ENCODE measurements at places on chromosomes 11 and 22. TPM values are rescaled to one million over a fixed set of nuclear protein-coding genes. Genes with fewer than 3 reads are reported as not detected.

DNA sequence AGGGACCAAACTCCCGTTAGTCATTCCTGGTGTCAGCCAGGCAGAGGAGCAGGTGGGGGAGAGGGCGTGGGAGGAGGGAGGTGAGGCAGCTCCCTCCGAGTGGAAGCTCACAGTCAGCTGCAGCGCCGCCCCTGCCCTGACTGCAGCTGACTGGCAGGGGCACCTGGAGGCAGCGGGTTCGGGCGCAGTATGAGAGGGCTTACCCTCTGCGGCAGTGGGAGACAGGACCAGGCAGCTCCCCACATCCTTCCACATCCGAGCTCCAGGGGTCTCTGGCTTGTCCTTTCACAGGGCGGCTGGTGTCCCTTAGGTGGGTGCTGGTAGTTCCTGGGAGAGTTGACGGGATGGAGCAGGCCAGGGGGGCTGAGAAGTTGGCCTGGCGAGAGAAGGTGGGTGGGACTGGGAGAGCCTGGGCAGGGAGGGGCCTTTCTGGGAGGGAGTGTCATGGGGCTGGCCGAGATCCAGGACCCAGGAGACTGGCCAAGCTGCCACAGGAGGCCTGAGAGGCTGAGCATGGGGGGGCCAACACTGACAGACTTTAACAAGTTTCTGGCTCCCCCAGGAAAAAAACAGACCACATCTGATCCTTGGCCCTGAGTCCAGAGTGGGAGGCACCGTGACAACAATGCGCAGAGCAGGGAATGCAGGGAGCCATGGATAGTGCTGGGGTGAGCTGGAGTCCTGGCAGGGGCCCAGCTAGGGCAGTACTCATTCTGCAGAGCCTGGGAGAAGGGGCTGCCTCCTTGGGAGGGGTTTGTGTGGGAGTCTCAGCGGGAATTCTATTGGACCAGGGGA is 4.9 kb downstream of the ADORA2A start:
- peak; percentile 83 for DNase-seq

Gene VWA5A
- 3.5 TPM for total RNA-seq

Gene TECTA
- 1.0 TPM for total RNA-seq

GRCh38 chr11:128155590-128155989 is 431.8 kb downstream of the ETS1 start:
- no peak for DNase-seq

GRCh38 chr22:44621401-44622146 is 80.4 kb upstream of the PRR5 start:
- no peak for DNase-seq

Gene FGF3
- total RNA-seq = not detected

DNA sequence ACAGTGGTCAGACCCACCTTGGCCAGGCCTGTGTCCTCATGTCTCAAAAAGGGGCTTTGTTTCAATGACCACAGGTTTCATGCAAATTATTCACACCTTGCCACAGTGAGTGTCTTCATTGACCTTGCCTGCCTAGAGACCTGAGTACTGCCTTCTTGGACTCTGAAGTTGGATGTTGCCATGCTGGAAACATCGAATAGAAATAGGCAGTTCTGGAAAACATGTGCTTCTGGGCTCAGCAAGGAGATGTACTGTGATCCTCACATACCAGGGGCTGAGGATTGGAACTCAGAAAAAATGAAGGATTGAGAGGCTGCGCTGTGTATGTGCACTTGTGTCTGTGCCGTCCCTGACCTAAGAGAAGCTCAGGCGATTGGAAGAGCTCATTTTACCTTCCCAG is 9.6 kb upstream of the NRIP3 start:
- no peak for DNase-seq

DNA sequence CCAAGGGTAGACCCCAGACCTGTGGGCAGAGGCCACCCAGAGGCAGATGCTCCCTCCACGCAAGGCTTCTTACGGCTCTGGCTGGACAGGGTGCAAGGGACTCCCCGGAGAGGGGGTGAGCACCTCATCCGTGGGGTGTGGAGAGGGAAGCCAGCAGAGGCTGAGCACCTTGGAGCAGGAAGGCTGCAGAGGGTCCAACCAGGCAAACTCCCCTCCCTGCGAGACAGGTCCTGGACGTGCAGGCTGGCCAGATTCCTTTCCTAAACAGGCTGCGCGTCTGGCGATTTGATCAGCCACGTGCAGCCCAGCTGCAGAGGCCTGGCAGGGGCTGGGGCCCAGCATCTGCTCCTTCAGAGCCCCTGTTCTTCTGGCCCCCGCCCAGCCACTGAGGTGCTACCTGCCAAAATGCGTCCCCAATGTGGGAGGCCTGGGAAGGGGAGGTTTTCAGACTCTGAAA is 49.3 kb downstream of the WNT11 start:
- no peak for DNase-seq

- peak; percentile 42 for DNase-seq
These were observed 10.0 kb upstream of the ANKRD13D start for GRCh38 chr11:67278939-67279588.

GRCh38 chr11:91497847-91498246 is 726.8 kb upstream of the FAT3 start:
- no peak for DNase-seq

Gene NXPE4
- total RNA-seq = not detected

Gene LARGE1
- total RNA-seq = 140 TPM

DNA sequence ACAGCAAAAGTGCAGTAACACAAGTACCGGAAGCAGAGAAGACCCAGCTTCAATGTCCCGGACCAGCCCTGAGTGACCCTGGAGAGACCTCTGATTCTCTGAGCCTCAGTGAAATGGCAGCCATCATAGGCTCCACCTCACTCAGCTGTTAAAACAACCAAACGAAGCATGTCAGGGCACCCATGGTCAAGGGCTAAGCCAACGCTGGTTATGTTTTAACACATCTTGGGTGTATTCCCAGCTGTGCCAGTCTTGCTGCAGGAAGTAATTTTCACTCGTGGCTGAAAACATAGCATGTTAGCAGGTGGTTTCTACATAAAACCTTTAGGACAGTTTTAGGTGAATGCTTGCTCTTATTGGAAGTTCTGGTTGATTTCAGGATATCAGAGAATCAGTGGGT is 30.9 kb downstream of the LMO2 start:
- no peak for DNase-seq

DNA sequence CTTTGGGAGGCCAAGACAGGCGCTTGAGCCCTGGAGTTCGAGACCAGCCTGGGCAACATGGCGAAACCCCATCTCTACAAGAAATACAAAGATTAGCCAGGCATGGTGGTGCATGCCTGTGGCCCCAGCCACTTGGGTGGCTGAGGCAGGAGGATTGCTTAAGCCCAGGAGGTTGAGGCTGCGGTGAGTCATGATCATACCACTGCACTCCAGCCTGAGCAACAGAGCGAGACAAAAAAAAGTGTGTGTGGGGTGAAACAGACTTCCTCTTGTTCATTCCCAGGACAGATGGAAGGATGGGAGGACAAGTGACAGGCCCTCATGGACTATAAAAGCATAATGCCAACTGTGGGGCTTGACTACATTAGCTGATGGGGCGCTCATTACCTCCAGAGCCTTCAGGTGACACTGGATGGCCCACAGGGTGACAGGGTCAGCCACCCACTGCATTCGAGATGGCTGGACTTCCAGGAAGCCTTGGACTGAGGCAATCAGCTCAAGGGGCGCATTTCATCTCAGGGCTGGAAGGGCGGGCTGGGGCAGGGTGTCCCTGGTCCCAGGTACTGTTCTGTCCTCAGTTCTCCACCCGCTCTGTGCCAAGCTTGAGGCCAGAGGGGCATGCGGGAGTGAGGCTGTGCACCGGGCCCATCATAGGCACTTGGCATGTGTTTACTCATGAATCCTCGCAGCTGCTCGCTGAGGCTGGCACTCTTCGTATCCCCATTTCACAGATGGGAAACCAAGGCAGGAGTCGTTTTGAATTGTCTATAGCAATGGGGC is 12.5 kb downstream of the NPTXR start:
- DNase-seq = no peak

Gene SLC16A8
- total RNA-seq = not detected

Gene PHETA2
- 4.2 TPM for total RNA-seq

Gene WEE1
- total RNA-seq = 32.7 TPM

GRCh38 chr11:93902921-93903320 is 52.5 kb upstream of the VSTM5 start:
- no peak for DNase-seq

DNA sequence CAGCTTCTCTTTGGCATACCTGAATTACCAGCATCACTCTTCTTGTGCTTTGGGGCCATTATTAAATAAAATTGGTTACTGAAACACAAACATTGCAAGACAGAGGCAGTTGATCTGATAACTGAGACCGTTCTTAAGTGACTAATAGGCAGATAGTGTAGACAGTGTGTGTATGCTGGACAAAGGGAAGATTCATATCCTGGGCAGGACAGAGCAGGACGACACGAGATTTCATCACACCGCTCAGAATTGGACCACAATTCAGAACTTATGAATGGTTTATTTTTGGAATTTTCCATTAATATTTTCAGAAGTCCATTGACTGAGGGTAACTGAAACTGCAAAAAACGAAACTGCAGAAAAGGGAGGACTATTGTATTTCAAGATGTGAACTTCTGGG is 68.6 kb downstream of the LDLRAD3 start:
- no peak for DNase-seq

DNA sequence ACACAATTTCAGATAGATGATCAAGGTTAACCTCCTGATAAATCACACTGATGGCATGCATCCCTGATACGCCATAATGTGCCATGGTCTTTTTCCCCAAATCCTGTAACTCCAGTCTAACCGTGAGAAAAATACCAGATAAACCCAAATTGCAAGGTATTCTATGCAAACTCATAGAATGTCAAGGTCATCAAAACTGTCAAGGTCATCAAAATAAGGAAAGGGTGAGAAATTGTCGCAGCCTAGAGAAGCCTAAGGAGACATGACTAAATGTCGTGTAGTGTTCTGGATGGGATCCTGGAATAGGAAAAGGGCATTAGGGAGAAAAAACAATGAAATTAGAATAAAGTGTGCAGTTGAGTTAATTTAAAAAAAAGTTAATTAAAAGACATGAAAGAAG is 4.7 kb downstream of the TTC12 start:
- no peak for DNase-seq

DNA sequence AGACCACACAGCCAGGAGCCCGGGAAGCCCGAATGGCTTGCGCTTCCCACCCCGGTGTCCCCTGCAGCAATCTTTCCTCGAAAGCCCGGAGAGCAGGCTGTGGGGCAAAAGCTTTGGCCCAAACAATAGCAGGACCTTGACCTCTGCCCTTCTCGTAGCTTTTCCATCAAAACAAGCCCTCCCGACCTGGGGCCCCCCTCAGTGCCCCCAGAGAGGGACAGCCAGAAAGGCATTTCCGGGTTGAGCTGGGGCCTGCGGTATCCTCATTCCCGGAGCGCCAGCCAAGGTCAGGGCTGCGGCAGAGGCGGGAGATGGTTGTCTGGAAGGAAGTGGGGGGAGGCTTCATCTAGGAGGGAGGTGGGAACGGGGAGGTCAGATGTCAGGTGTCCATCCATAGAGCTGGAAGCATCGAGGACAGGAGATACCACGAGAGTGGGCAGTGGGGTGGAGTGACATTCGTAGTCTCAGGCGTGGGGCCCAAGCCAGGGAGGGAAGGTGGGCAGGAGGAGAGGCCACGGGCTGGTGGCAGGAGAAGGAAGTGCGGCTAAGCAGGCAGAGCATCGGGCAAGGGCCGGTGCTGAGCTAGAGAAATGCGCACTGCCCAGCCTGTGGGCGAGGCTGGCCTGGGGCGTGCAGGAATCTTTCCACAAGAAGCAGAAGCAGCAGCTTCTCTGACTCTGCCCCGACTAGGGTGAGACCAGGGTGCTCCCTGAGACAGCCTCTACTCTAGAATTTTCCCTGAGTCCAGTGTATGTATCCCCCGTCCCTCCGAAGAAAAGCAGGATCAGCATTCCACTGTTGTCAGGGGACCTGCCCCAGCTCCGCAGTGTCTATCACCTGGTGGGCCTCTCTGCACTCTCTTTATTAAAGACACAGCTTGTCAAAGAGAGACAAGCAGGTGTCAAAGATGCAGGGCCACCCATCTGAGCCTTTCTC is 14.3 kb downstream of the PDGFB start:
- peak; percentile 64 for DNase-seq

Gene MPZL3
- 1.8 TPM for total RNA-seq

GRCh38 chr22:35148381-35148780 is 82.4 kb downstream of the ISX start:
- no peak for DNase-seq

Gene CUL5
- total RNA-seq = 37.6 TPM

DNA sequence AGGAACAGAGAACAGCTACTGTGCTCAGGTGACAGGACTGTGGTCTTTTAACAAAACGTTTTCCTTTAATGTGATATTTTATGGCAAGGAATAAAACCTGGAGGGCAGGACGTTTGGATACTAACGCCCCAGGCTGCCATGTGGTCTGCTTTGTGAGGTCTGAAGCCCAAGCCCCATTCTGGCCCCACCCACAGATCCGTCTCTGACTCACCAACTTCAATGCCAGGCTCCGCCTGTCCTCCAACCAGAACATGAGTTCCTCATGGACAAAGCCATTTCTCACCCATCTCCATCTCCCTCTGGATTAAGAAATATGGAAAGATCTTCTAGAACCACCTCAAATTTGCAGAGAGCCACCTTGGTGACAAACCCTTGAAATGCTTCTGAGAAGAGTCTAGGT is 148.8 kb downstream of the CRYBB2 start:
- DNase-seq = no peak

DNA sequence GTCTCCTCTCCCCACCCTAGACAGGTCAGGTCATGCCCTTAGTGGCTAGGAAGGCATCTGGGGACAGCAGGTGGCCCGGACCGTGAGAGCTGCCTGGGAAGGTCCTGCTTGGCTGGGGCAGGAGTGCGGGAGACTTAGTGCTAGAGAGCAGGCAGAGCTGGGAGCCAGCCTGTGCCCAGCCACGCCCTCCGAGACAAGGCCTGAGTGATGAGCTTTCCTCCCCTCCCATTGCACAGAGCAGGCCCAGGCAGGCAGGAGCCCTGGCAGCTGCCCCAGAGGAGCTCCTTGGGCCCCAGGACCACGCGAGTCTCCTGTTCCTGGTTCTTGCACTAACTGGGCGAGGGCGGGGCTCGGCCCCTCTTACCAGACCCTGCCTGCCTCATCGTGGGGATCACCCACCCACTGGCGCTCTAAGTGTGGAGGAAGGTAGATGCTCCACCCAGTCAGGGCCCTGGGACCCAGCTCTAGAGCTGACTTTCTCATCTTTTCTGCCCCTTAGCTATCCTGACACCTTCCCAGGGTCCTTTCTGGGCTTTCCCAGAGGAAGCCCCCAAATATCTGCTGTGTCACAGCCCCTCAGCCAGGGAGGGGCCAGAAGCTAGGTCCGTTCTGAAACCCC is 44.9 kb downstream of the MACROD1 start:
- DNase-seq = peak; percentile 51

GRCh38 chr22:46941968-46942798 is 179.7 kb downstream of the TBC1D22A start:
- peak; percentile 61 for DNase-seq

Gene NAALAD2
- total RNA-seq = 1.2 TPM

Gene TREH
- total RNA-seq = not detected

Gene CASTOR1
- total RNA-seq = 5.3 TPM

Gene RRP8
- total RNA-seq = 19.8 TPM

Gene CD3E
- 0.38 TPM for total RNA-seq

Data from Right ventricle myocardium superior (tissue), 1 donor.